ENCODE measurements at places on chromosomes 4 and X. TPM values are rescaled to one million over a fixed set of nuclear protein-coding genes. Genes with fewer than 3 reads are reported as not detected.

Gene TRIM75
- polyA plus RNA-seq, result not detected

Gene NSG1
- polyA plus RNA-seq, result 68.6 TPM

Gene ETDA
- polyA plus RNA-seq, result not detected

Gene LEF1
- polyA plus RNA-seq, result 1.5 TPM

Gene GLOD5
- not detected for polyA plus RNA-seq

Gene TCEAL1
- 21.5 TPM for polyA plus RNA-seq

Gene CXCL8
- polyA plus RNA-seq, result 65.4 TPM

GRCh38 chr4:146577111-146577510, 55.4 kb upstream of the SLC10A7 start:
- H3K36me3 ChIP-seq, result no peaks in the 10 kb centered on the region
- no peak for DNase-seq
- H3K4me3 ChIP-seq, result no peak overlapping the region
- H3K27me3 ChIP-seq, result no peaks in the 10 kb centered on the region
- H3K27ac ChIP-seq, result no peak overlapping the region
- H3K4me1 ChIP-seq, result no peaks in the 10 kb centered on the region

GRCh38 chr4:11355226-11355625, 73.5 kb downstream of the HS3ST1 start:
- no peaks in the 10 kb centered on the region for H3K36me3 ChIP-seq
- no peak for DNase-seq
- no peak overlapping the region for H3K27ac ChIP-seq
- no peaks in the 10 kb centered on the region for H3K4me1 ChIP-seq
- H3K4me3 ChIP-seq, result no peak overlapping the region

DNA sequence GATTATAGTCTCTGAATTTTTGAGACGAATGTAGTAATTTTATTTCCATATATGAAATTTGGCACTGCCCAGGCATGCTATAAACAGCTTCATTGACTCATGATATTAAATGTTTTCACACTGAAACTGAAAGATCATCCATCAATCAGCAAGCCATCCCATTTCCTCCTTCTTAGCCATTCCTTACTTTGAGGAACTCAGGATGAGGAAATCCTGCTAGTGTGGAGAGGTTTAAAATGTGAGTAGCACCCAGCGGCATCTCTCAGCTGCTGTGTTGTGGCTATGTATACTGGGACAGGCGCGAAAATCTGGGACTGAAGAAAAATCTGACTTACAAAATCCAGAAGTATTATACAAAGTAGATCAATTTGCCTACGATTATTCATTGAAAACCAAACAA, 52.1 kb downstream of the PTCHD1 start:
- H3K4me3 ChIP-seq, result no peak overlapping the region
- no peak overlapping the region for H3K27ac ChIP-seq
- no peaks in the 10 kb centered on the region for H3K27me3 ChIP-seq
- no peaks in the 10 kb centered on the region for H3K4me1 ChIP-seq

GRCh38 chr4:165716472-165716871, 156.6 kb upstream of the TLL1 start:
- H3K27ac ChIP-seq, result no peak overlapping the region
- H3K27me3 ChIP-seq, result no peaks in the 10 kb centered on the region
- DNase-seq, result no peak
- no peaks in the 10 kb centered on the region for H3K36me3 ChIP-seq
- H3K4me3 ChIP-seq, result no peak overlapping the region
- H3K4me1 ChIP-seq, result no peaks in the 10 kb centered on the region

DNA sequence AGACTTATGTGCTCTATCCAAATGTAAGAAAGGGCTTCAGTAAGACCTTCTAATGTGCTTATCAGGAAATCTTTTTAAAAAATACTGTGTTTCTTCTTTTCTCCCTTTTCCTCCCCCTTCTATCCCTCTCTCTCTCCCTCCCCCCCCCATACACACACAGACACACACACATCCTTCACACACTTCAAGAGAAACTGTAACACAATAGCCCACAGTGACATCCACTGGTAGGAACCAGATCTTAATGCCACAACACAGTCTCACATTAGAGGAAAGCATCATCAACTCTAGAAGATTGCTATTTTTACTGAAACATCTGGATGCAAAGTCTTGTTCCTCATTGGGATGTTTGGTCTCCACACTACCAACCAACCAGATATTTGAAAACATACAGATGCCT, 4.6 kb downstream of the PCDH19 start:
- no peak overlapping the region for H3K4me3 ChIP-seq
- no peaks in the 10 kb centered on the region for H3K36me3 ChIP-seq
- H3K27me3 ChIP-seq, result peaks cover 39% of the 10 kb centered on the region
- DNase-seq, result no peak
- H3K27ac ChIP-seq, result no peak overlapping the region

- peaks cover 4% of the 10 kb centered on the region for H3K4me1 ChIP-seq
- H3K4me3 ChIP-seq, result no peak overlapping the region
- no peaks in the 10 kb centered on the region for H3K27me3 ChIP-seq
- no peaks in the 10 kb centered on the region for H3K36me3 ChIP-seq
- no peak overlapping the region for H3K27ac ChIP-seq
Observed at GRCh38 chr4:44554768-44555167, 96.7 kb downstream of the YIPF7 start.

DNA sequence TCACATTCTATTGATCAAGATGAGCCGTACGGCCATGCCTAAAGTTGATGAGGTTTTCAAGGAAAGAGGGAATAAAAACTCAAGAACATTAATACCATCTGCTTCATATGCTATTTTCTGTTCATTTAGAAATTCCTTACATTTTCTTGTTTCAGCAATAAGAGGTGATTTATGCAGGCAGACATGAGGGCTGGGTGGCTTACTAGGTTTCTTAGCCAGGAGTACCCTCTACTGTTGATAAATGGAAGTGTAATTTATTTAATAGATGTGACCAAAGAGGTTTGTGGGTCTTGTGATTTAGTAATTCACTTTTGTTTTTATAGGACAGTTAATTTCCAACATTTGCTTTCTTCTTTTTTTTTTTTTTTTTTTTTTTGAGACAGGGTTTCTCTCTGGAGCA, 6.4 kb upstream of the SMIM9 start:
- H3K4me1 ChIP-seq, result no peaks in the 10 kb centered on the region
- no peaks in the 10 kb centered on the region for H3K27me3 ChIP-seq
- H3K27ac ChIP-seq, result no peak overlapping the region
- H3K4me3 ChIP-seq, result no peak overlapping the region
- H3K36me3 ChIP-seq, result no peaks in the 10 kb centered on the region

DNA sequence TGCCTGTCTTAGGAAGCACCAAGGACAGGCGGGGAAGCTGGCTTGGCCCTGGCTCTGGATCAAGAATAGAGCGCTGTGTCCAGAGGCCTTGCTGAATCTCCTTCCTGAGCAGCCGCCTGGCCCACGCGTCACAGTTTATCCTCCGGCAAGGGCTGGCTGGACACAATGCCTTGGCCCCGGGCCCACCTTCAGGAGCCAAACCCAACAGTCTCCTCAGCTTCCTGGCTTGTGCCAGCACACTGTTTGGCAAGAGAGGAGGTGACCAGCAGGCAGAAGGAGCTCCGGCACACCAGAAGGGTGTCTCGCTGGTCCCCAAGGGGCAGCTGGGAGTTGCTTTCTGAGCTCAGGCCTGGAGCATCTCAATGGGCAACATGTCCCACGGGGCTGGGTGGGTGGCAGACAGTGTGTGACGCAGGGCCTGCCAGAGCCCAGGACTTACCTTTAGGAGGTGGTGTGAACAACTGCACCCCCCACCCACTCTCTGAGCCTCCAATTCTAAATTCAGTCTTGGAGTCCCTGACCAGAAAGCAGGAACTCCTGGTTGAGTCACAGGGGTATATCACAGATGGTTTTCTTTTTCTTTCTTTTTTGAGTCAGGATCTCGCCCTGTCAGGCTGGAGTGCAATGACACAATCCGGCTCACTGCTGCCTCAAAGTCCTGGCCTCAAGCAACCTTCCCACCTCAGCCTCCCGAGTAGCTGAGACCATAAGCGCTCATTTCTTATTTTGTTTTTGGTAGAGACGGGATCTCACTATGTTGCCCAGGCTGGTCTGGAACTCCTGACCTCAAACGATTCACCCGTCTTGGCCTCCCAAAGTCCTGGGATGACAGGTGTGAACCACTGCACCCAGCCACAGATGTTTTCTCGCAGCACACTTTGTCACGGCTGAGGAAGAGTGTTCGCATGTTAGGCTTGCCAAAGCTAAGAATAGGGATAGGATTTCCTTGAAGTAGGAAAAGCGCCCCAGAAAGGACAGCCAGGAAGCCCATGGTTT, 361.2 kb downstream of the BCOR start:
- H3K27ac ChIP-seq, result no peak overlapping the region
- H3K36me3 ChIP-seq, result no peaks in the 10 kb centered on the region
- H3K27me3 ChIP-seq, result no peaks in the 10 kb centered on the region
- no peaks in the 10 kb centered on the region for H3K4me1 ChIP-seq

GRCh38 chr4:7132730-7133582, 59.4 kb upstream of the SORCS2 start:
- H3K36me3 ChIP-seq, result no peaks in the 10 kb centered on the region
- H3K4me1 ChIP-seq, result no peaks in the 10 kb centered on the region
- H3K27ac ChIP-seq, result no peak overlapping the region
- H3K27me3 ChIP-seq, result no peaks in the 10 kb centered on the region

DNA sequence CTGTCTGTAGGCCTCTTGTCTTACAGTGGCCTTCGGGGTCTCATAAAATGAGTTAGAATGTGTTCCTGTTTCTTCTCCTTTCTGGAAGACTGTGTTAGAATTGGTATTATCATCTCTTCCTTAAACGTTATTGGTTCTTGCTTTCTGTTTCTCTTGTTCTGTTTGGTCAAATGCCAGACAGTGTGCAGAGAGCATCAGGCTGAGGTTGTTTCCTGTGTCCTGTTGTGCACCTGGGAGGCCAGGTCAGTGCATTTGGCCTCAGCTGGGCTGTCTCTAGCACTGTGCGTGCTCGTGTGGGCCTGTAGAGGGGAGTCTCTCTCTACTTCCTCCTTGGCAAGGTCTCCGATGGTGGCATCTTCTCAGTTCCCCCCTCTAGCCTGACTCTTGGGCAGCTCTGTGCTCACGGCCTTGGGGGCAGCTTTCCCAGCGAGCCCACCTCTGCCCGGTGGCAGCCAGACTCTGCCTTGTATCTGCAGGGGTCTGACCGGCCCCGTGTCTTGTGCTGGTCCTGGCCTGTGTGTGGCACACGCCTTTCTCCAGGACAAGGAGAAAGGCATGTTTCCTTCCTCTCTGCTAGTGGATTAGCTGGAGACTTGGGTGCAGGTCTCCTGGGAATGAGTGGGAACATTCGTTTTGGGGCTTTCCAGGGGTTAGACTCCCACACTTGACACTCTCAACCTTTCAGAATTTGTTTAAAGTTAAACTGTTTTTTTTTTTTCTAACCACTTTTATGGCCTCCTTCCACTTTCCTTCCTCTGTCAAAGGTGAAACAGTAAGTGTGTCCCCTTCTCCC, 62.3 kb downstream of the FAM193A start:
- no peak overlapping the region for H3K27ac ChIP-seq
- H3K36me3 ChIP-seq, result peaks cover 11% of the 10 kb centered on the region
- DNase-seq, result no peak
- no peak overlapping the region for H3K4me3 ChIP-seq

DNA sequence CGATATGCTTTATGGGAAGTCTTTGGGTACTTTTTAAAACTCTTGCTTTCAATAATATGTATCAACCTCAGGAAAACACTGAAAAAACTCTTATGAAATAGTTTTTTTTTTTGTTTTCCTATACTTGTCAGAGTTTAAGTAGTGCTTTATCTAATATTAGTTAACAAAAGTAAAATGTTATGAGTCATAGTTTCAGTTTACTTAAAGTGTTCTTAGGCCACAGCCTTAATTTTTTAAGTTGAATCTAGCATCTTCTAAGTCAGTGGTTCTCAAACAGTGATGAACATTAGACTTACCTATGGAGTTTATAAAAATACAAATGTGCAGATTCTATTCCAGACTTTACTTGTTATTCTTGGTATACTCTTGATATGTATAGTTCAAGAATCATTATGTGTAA, 26.3 kb upstream of the ADGRL3 start:
- no peaks in the 10 kb centered on the region for H3K27me3 ChIP-seq
- no peak overlapping the region for H3K27ac ChIP-seq
- H3K4me1 ChIP-seq, result no peaks in the 10 kb centered on the region
- no peaks in the 10 kb centered on the region for H3K36me3 ChIP-seq
- H3K4me3 ChIP-seq, result no peak overlapping the region

- no peaks in the 10 kb centered on the region for H3K27me3 ChIP-seq
- H3K27ac ChIP-seq, result no peak overlapping the region
- no peaks in the 10 kb centered on the region for H3K36me3 ChIP-seq
- H3K4me3 ChIP-seq, result no peak overlapping the region
- H3K4me1 ChIP-seq, result peaks cover 4% of the 10 kb centered on the region
Observed at GRCh38 chrX:151750511-151750910, 16.0 kb downstream of the CNGA2 start.

GRCh38 chr4:86855572-86855971, 6.4 kb upstream of the SLC10A6 start:
- peaks cover 30% of the 10 kb centered on the region for H3K4me1 ChIP-seq
- H3K4me3 ChIP-seq, result no peak overlapping the region
- H3K27me3 ChIP-seq, result no peaks in the 10 kb centered on the region

- H3K36me3 ChIP-seq, result no peaks in the 10 kb centered on the region
- no peaks in the 10 kb centered on the region for H3K4me1 ChIP-seq
- no peak for DNase-seq
- no peak overlapping the region for H3K27ac ChIP-seq
- no peaks in the 10 kb centered on the region for H3K27me3 ChIP-seq
Observed at GRCh38 chrX:105543283-105543682, 279.1 kb upstream of the NRK start.

GRCh38 chr4:183885205-183885720, 19.8 kb upstream of the STOX2 start:
- H3K36me3 ChIP-seq, result no peaks in the 10 kb centered on the region
- H3K27me3 ChIP-seq, result peaks cover 6% of the 10 kb centered on the region
- no peak overlapping the region for H3K27ac ChIP-seq
- no peak for DNase-seq

GRCh38 chr4:101127176-101127790, 220.0 kb downstream of the PPP3CA start:
- H3K4me3 ChIP-seq, result no peak overlapping the region
- H3K27ac ChIP-seq, result no peak overlapping the region
- no peaks in the 10 kb centered on the region for H3K27me3 ChIP-seq
- no peaks in the 10 kb centered on the region for H3K36me3 ChIP-seq
- no peaks in the 10 kb centered on the region for H3K4me1 ChIP-seq

- H3K36me3 ChIP-seq, result no peaks in the 10 kb centered on the region
- no peak overlapping the region for H3K27ac ChIP-seq
- no peaks in the 10 kb centered on the region for H3K27me3 ChIP-seq
- H3K4me1 ChIP-seq, result no peaks in the 10 kb centered on the region
- no peak overlapping the region for H3K4me3 ChIP-seq
- no peak for DNase-seq
Observed at GRCh38 chr4:40778090-40778489, 28.3 kb downstream of the NSUN7 start.

- no peaks in the 10 kb centered on the region for H3K27me3 ChIP-seq
- H3K36me3 ChIP-seq, result no peaks in the 10 kb centered on the region
- H3K4me1 ChIP-seq, result no peaks in the 10 kb centered on the region
- no peak overlapping the region for H3K4me3 ChIP-seq
- DNase-seq, result no peak
Observed at GRCh38 chr4:138458751-138459150, 216.6 kb upstream of the SLC7A11 start.

GRCh38 chrX:106891762-106892460, 11.2 kb downstream of the RIPPLY1 start:
- no peak overlapping the region for H3K4me3 ChIP-seq
- no peaks in the 10 kb centered on the region for H3K36me3 ChIP-seq
- no peak overlapping the region for H3K27ac ChIP-seq
- no peaks in the 10 kb centered on the region for H3K27me3 ChIP-seq
- DNase-seq, result no peak

- H3K27me3 ChIP-seq, result no peaks in the 10 kb centered on the region
- H3K4me3 ChIP-seq, result no peak overlapping the region
- no peak overlapping the region for H3K27ac ChIP-seq
Observed at GRCh38 chrX:28180096-28180495, 198.8 kb upstream of the DCAF8L1 start.

All from keratinocyte (primary cell).